Activated naive CD8-positive, alpha-beta T cell treated with anti-CD3 and anti-CD28 coated beads, Interleukin-2, amount 10 ng/mL, durations not matched to agents 7 days and 5 days (primary cell): ENCODE measurements at places on chromosomes 11 and 22.

DNA sequence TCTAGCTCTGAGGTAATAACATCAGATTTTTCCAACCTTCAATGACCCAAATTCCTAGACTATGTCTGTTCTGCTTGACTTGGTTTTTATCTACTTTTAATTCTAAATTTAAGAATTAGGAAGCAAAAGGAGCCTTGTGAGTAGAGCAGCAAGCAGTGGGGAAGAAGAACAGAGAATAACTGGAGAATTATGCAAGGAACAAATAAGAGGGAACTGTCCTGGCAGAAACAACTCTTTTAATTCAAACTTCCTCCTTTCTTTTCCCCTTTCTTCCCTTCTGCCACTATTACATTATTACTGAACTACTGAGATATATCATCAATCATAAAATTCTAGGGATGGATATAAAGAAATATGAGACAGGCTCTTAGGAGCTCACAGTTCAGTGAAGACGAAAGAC is 276.1 kb downstream of the SBF2 start:
- DNase-seq, result no peak

DNA sequence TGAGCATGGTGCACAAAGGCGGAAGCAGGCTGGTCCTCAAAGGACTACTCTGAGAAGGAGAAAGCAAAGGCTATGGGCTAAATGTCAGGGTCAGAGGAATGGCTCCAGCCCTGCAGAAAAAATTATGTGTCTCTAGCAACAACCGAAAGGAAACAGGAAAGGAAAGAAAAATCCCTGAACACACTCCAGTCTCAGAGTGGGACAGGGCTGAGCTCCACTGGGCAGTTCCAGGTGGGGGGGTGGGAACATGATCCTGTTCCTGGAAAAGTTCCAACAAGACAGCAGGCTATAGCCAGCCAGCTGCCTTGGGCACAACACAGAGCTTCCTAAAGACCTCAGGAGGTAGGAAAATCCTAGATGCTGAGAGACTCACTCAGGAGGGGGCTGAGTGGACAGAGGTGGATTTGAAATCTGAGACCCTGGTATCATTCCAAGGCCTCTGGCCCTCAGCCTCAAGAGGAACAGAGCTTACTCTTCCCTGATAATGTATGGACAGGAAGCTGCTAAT is 1088.2 kb downstream of the TBC1D22A start:
- no peak for DNase-seq

- no peak for DNase-seq
These were observed 1.2 kb upstream of the ARHGAP20 start for GRCh38 chr11:110713449-110713776.

GRCh38 chr11:132139181-132139580 is 768.8 kb downstream of the NTM start:
- no peak for DNase-seq

DNA sequence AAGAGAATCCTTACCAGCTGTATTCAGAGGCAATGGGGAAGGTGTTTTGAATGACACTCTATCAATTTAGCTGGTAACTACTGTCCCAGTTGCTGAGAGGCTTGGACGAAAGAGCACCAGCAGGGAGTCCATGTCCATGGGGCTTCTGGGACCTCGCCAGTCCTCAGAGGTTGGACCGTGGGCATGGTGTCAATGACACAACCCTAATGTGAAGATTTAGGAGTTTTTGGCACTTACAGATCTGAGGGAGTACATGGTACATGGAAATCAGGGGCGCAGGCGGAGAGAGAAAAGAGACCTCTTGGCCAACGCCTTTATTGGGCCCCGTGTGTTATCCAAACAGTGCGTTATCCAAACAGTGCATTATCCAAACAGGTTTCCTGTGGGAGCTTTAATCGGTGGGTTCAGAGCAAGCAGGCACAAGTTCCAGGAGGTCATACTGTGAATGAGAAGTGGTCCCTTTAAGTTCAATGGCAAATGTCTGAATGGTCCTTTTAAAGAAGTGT is 169.1 kb upstream of the B3GAT1 start:
- no peak for DNase-seq

- DNase-seq, result no peak
These were observed 6.1 kb upstream of the CRYBB3 start for GRCh38 chr22:25193548-25193947.

DNA sequence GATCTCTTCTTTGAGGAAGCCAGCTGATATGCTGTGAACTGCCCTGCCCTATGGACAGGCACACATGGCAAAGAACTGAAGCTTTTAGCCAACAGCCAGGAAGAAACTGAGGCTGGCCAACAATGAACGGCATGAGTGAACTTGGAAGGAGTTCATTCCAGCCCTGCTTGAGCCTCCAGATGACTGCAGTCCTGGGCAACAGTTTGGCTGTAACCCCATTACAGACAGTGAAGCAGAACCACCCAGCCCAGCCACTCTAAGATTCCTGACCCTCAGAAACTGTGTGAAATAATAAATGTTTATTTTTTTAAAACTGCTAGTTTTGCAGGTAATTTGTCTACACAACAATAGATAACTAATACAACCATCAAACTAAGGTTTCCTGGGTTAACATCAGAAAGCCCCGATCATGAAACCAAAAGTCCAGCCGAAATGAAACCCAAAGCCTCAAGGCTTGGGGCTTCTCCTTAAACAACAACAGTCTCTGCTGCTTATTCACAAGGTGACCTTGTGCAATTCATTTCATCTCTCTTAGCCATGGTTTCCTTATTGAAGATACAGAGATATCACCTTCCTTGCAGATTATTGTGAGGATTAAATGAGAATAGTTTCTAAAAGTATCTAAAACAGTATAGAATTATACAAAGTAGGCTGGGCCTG is 31.4 kb downstream of the PAK1 start:
- DNase-seq, result no peak

GRCh38 chr11:132187814-132188213 is 817.4 kb downstream of the NTM start:
- no peak for DNase-seq

DNA sequence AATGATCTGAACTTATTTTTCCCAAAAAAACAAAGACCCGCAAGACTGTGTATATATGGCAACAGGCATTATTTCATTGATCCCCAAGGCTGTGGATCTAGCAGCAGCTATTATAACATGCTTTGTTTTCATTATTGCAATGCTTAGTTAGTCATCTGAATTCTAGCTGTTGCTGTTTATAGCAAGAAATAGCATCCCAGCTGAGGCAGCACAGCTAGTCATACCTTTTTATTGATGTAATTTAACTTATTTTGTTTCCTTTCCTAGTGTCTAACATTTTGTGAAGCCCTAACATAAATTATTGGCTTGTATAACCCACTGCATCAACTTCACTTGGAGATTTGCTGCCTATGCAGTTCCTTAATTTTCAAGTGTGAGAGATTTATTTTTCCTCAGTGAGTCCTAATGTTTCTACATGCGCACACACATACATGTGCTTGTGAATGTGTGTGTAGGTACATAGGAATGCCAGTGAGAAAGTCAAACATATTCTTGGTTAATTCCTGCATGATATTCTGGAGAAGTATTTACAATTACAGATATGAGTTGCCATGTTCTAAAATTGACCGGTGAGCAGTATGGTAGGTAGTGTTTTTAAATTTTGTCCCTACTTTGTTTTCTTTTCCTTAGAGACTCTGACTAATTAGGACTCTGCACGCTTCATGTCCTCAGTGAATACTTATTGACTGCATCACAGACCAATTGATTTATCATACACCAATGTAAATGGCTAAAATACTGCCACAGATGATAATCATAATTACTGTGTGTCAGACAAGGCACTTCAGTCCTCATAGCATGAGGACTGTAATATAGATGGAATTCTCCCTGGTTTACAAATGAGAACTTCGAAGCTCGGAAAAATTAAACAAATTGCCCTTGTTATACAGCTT is 119.3 kb downstream of the WNT11 start:
- DNase-seq, result no peak

DNA sequence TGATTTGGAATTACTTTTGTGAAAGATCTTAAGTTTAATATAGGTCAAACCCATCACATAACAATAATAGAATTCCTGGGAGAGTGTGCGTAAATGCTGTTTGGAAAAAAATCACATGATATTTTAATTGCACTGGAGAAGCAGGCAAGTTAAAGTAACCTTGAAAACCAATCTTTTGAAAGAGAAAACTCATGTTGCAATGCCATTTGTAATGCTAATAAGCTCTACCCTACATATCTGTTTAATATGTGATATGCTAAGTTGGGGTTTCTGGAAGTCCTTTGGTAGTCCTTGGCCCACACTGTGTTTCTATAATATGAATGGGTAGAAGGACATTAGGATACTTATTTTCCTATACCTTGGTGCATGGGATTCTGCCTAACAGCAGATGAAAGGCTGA is 370.4 kb downstream of the DDX10 start:
- DNase-seq, result no peak

- DNase-seq, result no peak
These were observed 131.8 kb downstream of the APIP start for GRCh38 chr11:34784318-34784841.

DNA sequence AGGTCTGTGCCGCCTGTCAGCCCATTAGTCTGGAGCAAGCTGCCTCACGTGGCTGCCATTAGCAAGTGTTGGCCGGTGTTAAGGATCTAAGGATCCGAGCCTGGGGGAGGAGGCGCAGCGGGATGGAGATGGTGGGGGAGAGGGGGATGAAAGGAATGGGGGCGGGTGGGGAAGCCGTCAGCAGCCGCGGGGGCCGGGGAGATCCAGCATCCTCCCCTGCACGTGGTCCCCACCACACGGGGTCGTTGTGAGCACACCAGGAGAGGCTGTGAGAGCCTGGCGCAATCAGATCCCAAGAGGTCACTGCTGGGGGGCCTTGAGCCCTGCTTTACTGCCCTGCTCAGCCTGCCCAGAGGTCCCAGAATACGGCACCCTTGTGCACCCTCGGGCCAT is 7.3 kb downstream of the CABP7 start:
- peak; percentile 50 for DNase-seq

DNA sequence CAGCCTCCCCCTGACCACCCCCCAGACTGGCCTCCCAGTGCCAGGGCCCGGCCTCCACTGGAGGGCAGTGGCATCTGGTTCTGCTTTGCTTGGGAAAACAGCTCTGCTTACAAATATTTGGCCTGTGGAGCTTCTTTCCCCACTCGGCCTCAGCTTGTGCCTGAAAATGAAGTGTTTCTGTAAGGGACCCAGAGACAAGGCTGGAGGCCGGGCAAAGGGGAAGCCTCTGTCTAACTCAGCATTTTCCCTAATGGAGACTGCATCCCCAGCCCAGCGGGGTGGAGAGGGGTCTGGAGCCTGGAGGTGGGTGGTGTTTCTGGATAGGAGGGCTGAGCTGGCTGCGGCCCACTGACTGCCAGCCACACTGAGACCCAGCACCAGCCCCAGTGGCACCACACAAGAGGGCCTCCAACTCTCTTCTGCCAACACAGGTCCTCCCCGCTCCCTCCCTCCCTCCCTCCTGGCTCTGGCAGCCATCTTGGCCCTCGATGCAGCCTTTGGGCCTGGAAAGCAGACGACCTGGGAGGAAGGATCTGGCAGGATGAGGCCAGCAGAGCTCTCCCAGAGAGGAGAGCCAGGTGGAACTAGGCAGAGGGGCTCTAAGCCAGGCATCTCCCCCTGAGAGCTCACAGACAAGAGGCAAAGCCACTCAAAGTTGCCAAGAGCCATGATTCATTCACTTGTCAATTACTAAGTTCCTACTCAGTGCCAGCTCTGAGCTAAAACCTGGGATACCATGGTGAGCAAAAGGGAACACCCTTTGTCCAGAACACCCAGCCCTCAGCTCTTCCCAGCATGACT is 77.1 kb upstream of the CD82 start:
- DNase-seq, result no peak

DNA sequence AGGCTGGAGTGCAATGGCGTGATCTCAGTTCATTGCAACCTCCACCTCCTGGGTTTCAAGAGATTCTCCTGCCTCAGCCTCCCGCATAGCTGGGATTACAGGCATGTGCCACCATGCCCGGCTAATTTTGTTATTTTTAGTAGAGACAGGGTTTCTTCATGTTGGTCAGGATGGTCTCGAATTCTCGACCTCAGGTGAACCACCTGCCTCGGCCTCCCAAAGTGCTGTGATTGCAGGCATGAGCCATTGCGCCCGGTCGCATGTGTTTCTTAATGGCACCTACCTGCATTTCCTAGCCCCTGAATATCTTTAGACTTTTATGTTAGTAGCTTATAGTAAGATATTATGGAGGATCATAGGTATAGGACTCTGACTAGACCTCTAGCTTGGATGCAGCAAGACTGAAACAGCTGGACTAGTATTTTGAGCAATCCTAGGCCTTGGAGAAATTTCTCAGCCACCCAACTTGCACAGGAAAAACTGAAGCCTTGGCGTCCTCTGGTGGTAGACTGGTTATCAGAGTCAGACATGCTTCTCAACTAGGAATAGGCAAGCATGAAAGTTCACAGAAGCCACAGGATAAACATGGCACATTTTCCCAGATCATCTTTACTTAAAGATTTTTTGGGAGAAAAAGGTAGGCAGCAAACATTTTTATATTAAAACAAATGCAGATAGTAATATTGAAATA is 22.7 kb upstream of the C1QTNF4 start:
- DNase-seq, result no peak

DNA sequence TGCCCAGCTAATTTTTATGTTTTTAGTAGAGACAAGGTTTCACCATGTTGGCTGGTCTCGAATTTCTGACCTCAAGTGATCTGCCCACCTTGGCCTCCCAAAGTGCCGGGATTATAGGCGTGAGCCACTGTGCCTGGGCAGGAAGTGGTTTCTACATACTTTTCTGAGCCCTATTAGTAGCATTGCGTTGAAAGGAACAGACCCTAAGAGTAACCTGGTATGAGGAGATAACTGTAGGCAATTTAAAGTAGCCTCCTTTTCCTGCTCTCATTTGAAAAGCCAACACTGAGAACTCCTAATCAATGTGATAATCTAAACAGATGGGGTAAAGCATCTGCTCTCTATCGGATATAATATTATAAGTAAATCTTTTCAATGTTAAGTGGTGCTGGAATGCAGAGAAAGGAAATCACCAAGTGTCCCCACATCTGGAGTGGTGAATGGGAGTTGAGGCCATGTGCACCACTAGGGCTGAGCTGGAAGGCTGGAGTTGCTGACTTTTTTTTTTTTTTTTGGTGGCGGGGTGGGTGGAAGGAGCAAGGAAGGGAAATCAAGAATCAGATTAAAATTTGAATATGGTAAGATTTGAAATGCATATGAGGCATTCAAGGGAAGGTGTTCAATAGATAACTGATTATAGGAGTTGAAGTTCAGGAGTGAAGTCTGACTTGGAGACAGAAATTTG is 20.7 kb downstream of the PDHX start:
- no peak for DNase-seq

- no peak for DNase-seq
These were observed 126.3 kb downstream of the KIRREL3 start for GRCh38 chr11:126874276-126874675.

DNA sequence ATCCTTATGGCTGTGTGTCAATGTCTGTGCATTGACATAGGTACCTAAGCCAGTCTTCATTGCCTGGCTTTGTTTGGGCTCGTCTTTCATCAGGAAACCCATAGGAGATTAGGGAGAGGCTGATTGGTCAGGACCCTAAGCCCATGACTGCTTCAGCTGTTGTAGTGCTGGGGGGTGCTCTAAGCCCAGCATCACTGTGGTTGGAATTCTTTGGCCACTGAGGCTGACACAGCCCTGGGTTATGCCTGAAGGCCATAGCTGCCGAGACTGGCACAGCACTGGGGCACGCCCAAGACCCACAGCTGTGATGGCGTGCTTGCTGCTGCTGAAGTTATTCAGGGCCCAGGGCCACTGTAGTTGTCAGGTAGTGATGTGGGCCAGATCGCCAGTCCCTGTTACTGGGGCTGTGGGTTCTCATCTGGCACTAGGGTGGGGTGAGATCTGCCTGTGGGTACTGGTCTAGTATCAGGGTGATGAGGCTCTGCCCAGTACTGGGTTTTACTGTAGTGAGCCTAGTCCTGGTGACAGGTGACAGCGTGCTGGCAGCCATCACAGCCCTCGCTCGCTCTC is 4.9 kb downstream of the USP18 start:
- DNase-seq, result no peak

- DNase-seq, result no peak
These were observed 5.6 kb upstream of the KCTD17 start for GRCh38 chr22:37045958-37046357.
